ENCODE measurements at places on chromosomes 4 and X. TPM values are rescaled to one million over a fixed set of nuclear protein-coding genes. Genes with fewer than 3 reads are reported as not detected.
A peak's percentile ranks its signal among the peaks of the same experiment; 100 is the strongest.

DNA sequence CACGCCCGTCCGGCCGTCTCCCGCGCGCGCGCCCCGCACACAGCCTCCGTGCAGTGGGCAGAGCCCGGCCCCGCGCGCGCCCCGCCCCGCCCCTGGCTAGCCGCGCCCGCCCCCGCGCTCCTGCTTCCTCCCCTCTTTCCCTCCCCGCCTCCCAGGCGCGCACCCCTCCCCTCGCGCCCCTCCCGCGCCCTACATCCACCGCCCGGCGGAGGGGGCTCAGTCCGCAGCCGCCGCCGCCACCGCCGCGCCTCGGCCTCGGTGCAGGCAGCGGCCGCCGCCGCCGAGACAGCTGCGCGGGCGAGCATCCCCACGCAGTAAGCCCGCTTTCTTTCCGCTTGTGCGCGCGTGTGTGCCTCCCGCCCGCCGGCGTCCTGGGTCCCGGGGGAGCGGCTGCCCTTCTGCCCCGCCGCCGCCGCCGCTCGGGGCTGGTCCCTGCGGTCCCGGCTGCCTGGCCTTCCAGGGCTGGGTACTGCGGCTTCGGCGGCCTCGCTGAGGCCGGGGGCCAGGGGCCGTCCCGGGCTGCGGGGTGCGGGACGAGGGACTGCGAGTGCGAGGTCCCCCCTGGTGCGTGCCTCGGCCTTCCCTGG lies at the start of gene FHL1:
Gene FHL1 (plus strand): TSS at position 219 of the 587 bp plus-strand sequence.
- peak; percentile 32 for DNase-seq

ZRSR2 gene
- 12.3 TPM for total RNA-seq

RTL3 gene
- total RNA-seq, result not detected

GRCh38 chr4:10403633-10404445 lies 53.4 kb downstream of the ZNF518B start:
- DNase-seq, result peak; percentile 7

DNA sequence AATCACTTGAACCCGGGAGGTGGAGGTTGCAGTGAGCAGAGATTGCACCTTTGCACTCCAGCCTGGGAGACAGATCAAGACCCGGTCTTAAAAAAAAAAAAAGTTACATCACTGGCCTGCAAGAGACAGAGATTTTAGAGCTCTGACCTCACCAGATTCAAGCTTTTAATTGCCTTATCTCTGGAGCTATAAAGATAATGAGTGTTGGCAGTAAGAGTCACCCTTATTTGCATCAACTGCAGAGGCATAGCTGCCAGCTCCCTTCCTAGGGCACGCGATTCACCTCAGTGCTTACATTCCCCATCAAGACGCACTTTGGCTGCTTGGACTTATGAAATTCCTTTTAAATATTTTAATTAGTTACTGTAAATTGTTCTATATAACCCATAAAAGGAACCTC lies 12.5 kb upstream of the SPATA4 start:
- DNase-seq, result no peak

GRCh38 chrX:101999644-102000539 lies 68.1 kb upstream of the ZMAT1 start:
- DNase-seq, result no peak

DNA sequence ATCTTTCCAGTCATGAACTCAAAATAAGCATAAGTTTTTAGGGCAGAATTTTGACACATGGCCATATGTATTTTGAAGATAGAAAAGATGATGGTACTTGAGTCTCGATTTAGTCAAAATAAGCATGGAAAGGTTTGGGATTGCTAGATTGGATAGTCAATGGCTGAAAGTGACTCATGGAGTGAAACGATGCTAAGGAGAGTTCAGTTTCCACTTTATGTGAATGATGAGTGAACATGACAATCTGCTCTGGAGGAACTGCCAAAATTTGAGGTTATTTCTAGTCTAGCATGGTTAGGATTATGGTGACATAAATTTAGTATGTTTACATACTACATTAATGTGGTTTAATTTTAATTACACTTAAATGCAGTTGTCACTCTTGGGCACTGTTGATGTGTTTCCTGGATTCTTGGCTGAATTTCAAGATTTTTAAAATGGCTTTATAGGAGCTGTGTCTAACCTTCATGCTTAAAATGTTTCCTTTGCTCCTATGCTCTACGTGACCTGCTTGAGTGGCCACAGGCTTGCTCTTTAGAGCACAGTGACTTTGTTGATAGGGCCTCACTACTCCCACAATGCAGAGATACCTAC lies 17.1 kb downstream of the DDX3X start:
- DNase-seq, result no peak

PPP1R2C gene
- total RNA-seq, result not detected

TRIM75 gene
- not detected for total RNA-seq

DNA sequence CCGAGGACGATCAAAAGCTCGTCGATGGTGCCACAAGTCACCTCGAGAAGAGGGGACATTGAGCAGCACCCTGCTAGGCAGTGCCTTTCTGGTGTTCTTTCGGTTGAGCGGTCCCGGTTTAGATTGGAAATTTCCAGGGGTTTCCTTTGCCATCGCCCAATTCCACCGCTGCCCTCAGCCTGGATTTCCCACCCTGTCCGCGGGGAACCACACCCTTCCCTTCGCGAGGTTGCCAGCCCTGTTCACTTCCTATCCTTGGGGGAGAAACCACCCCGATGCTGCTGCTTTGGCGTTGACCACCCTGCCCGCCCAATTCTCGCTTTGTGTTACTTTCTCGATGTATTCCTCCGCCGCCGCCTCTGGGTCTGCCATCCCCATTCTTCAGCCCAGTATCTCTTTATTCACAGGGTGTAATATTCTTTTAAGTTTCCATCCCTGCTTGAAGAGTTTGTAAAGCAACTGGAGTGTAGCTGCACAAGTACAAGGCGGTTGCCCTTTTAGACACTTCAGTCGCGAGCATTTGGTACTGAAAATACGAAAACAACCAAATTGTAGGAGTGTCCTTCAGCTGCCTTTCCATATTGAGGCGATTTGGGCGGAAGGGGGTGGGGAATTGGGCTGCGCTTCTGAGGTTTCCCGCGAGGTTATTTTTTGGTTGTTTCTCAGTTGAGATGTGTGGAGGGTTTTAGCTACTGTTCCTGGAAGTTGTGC lies 1.1 kb downstream of the OGT start:
- DNase-seq, result peak; percentile 50

GRCh38 chr4:32884198-32884597 lies 2164.0 kb downstream of the PCDH7 start:
- DNase-seq, result no peak

CPLX1 gene
- 0.11 TPM for total RNA-seq

DNA sequence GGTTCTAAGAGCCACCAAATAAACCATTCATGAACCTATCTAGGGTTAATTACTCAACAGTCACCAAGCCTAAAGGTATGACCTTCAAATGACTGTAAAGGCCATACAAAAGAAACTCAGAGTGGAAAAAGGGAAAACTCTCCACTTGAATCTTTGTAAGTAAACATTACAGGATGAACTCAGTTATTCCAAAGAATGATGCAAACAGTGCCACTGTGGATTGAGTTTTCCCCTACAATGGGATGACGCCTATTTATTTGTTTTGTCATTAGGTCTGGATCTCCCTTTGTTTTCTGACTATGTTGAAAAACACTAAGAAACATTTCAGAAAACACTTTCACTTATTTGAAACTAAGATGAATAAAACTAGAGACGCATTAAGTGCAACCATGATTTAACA lies 12.7 kb downstream of the NUDT6 start:
- DNase-seq, result no peak

DNA sequence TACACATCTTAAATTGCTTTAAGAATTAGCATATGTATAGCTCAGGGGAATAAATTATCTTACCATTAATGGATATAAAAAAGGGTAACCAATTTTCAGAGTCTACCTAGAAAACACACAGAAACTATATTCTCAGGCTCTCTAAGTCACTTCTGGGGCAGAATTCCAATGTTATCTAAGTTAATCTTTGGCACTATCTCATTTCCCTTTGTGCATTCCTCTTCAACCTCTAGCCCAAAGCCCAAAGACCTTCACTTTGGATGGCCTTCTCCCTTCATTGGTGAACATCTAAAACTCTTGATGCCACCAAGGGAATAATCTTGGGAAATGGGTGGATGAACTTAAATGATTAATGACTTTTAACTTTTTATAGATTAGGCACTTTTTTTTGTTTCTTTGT lies 108.3 kb downstream of the APBB2 start:
- no peak for DNase-seq

GRCh38 chr4:98232202-98232601 lies 29.0 kb upstream of the RAP1GDS1 start:
- no peak for DNase-seq

- no peak for DNase-seq
Measured at GRCh38 chrX:21813612-21814368, 25.6 kb upstream of the MBTPS2 start.

GRCh38 chr4:60581919-60582536 lies 618.1 kb upstream of the ADGRL3 start:
- no peak for DNase-seq

UGT2B7 gene
- total RNA-seq, result not detected

C4orf50 gene
- total RNA-seq, result not detected

DNA sequence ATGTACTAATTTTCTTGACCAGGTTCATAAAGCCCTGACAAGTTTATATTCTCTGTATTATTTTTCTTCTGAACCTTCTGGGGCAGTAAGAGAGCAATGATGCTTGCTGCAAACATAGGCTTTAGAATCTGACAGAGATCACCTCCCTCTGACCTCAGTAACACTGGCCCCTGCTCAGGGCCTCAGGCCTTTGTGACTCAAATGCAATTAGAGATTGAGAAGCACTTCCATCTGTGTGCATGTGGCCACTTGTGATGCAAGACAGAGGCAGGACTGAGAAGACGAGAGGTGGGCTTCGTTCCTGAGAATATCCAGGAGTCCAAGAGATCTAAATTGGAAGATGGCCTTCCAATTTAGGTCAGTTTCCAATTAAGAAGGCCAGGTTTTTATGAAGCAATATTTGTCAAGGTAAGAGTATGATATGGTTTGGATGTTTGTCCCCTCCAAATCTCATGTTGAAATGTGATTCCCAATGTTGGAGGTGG lies 82.8 kb upstream of the VEGFC start:
- DNase-seq, result no peak

CXCL6 gene
- not detected for total RNA-seq

GDPD2 gene
- total RNA-seq, result 0.16 TPM

DNA sequence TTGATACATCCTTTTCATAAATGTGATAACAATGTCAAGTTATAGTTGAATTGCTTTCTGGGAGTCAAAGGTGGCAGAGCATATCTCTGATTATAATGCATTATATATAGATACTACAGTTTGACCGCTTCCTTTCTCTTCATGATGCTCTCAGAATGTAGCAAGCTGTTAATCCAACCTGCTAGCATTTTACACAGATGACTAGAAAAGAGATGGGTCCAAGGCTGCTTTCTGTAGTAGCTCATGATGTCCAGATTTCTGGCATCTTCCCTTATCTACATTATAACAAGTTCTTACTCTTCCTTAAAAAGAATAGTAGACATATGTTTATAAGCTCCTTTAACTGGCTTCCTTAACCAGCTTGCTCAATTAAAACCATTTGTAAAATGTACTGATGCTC lies 192.0 kb downstream of the NWD2 start:
- no peak for DNase-seq

CPZ gene
- not detected for total RNA-seq

GRCh38 chr4:38560340-38560739 lies 103.7 kb upstream of the KLF3 start:
- DNase-seq, result no peak

GRCh38 chr4:8093587-8094274 lies 64.9 kb downstream of the ABLIM2 start:
- DNase-seq, result no peak

DNA sequence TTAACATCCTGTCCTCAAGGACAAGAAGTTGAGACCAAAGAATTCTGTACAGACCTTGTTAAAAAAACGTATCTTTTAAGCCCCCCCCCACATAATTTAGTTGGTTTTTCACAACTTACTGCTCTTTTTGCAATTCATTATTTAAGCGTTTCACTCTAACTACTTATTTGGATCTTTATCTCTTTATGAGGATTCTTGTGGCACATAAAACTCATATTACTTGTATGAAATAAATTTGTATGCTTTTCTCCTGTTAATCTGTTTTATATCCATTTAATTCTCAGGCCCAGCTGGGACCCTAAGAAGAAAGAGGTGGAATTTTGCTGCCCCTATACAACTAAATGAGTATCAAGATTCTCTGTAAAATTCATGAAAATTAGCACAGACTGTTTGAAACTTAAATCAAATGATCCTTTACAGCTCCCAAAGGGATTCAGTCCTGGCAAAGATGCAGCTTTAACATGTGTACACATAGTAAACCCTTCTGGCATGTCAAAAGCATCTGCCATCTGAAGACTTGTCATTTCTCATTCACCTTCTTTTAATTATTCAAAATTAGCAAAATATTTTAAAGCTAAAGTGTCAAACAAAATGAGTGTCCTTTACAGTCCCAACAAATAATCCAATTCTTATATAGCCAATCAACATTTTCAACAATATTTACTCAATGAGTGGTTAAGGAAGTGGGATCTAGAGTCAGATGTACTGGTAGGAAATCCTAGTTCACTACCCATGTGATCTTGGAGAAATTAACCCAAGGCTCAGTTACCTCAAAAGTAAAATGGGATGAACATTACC lies 17.7 kb downstream of the ARAP2 start:
- DNase-seq, result no peak

TCEAL8 gene
- total RNA-seq, result 42.5 TPM

DNA sequence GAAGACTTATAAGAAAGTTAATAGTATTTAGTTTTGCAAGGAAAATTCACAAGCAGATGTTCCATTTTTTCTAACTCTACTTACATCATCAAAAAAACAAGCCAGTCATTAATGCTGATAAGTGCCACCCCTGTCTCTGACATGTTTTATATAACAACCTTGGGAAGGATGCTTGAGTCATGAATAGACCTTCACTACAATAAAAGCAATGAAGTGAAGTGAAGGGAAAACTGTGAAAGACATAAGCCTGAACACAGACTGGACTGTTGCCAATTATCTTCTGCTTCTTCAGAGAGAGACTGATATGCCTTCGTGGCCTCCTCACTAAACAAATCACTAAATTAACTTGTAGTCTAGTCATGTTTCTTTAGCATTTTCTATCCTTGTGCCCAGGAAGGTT lies 353.2 kb downstream of the PDHA2 start:
- DNase-seq, result no peak

DNA sequence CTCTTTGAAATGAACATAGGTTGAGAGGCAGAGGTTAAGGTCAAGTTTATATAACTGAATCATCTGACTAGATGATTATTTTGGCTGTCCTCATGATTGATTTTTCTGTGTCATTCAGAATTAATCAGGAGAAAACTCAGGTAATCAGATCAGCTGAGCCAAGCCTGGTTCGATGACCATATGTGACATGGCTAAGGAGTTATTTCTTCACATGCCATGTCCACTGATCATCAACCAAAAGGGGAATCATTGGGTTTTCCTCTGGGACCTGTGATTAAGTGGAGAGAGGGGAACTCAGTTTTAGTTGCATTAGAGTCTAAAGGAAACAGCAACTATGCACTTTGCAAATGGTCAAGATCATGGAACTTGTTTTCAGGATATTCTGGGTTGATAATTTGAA lies 20.3 kb upstream of the PACRGL start:
- DNase-seq, result no peak

SMIM43 gene
- total RNA-seq, result not detected

DNA sequence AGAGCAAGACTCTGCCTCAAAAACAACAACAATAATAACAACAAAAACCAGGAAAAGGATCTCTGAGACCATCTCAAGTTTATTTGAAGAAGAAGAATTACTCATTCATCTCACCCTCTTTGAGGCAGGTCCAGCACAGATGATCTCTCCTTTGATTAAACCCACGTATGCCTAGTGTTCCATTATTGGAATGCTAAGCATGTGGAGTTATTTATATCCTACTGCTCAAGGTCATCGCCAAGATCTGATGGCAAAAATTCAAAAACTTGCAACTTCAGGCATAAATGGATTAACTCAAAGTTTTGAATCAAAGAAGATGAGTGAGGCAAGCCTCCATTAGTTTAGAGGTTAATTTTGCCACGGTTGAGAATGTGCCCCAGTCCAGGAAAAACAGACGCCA lies 184.2 kb downstream of the DHRSX start:
- no peak for DNase-seq

SPACA5 gene
- total RNA-seq, result not detected

Measured in activated naive CD4-positive, alpha-beta T cell treated with anti-CD3 and anti-CD28 coated beads, Interleukin-2, amount 50 U/mL, for 72 hours (primary cell).